Stimulated activated CD4-positive, alpha-beta T cell treated with anti-CD3 and anti-CD28 coated beads, Interleukin-4, amount 100 ng/mL, for 4 hours (primary cell): ENCODE measurements at places on chromosomes 4 and X.

GRCh38 chr4:123659262-123659661 lies 262.7 kb downstream of the SPRY1 start:
- no peak for DNase-seq

DNA sequence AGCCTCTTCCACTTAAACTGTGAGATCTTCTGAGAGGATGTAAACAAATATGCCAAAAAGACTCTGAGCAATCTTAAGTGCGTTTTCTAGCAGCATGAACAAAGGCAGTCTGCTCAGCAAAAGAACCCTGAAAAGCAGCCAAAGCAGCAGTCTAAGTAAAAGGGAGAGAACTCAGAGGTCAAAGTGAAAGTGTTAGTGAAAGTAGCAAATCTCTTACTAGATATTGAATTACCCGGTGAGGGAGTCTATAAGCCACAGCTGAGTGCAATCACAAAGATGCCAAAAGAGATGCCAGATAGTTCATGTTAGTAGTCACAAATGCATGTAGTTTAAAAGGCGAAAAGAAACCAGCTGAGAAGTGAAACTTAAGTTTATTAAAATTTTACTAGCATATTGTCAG lies 7.9 kb upstream of the GNRHR start:
- DNase-seq = no peak

- no peak for DNase-seq
These were observed 145.5 kb downstream of the ARHGAP10 start for GRCh38 chr4:147877308-147877771.

GRCh38 chr4:39464886-39465501 lies 6.1 kb downstream of the LIAS start:
- DNase-seq = no peak

DNA sequence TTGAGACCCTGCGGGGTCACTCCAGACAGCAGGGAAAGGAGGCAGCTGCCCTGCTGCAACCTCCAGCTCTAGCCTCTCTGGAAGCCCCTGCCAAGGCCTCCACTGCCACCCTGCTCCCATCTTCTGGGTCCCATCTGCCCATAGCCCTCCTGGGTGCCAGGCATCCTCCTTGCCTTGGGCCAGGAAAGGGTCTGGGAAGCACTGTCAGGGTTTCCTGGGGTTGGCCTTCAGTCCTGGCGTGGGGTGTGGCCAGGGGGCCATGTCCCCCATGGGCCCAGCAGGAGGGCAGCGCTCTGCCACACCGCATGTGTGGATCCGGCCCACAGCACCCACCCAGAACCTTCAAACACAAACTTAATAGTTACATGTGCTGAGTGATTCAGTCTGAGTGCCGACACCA lies 3.4 kb upstream of the CPLX1 start:
- no peak for DNase-seq

- DNase-seq = peak; percentile 46
These were observed 82.0 kb upstream of the CLDN34 start for GRCh38 chrX:9885150-9885549.

- DNase-seq = no peak
These were observed 169.0 kb downstream of the CORIN start for GRCh38 chr4:47668810-47669408.

DNA sequence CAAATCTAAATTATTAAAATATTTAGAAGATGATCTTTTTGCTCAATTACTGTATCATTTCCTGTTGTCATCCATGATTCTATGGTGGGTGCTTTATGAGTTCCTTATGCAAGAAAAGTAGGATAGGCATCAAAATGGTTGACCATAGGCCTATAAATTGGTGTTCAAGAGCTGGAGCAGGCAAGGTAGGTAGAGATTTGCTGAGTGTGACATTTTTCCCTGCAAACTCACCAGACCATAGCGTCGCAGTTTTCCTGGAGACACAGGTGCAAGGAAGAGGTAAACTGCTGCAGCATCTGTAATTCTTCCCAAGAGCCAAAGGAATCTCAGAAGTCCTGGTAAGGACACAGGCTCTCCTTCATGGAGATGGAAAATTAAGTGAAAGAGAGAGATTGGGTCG lies 33.7 kb upstream of the DCLK2 start:
- no peak for DNase-seq

DNA sequence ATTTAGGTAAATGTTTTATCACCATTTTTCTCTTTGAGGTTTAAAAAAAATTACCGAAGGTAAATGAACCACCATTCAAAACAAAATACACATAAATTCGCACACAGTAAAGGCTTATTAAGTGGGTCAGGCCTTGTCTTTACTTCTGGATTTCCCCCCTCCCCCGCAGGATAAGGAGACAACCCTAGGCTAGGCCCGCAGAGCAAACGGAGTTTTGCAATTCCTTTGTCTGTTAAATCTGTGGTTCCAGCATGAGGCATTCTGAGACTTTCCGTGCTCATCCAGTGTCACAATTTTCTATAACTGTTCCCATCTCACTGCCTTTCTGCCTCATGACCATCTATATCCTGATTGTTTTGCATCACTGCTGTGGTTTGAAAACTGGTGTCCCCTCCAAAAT lies 307.4 kb downstream of the DCHS2 start:
- DNase-seq = no peak

GRCh38 chr4:123083646-123084045 lies 161.2 kb upstream of the NUDT6 start:
- DNase-seq = no peak

- no peak for DNase-seq
These were observed 26.9 kb downstream of the ASB9 start for GRCh38 chrX:15242899-15243555.

- DNase-seq = no peak
These were observed 63.7 kb downstream of the SEC24D start for GRCh38 chr4:118772081-118772766.
